ENCODE measurements at places on chromosomes 1 and 21.

GRCh38 chr21:20010691-20011200 lies 987.5 kb upstream of the NCAM2 start:
- DNase-seq: no peak

DNA sequence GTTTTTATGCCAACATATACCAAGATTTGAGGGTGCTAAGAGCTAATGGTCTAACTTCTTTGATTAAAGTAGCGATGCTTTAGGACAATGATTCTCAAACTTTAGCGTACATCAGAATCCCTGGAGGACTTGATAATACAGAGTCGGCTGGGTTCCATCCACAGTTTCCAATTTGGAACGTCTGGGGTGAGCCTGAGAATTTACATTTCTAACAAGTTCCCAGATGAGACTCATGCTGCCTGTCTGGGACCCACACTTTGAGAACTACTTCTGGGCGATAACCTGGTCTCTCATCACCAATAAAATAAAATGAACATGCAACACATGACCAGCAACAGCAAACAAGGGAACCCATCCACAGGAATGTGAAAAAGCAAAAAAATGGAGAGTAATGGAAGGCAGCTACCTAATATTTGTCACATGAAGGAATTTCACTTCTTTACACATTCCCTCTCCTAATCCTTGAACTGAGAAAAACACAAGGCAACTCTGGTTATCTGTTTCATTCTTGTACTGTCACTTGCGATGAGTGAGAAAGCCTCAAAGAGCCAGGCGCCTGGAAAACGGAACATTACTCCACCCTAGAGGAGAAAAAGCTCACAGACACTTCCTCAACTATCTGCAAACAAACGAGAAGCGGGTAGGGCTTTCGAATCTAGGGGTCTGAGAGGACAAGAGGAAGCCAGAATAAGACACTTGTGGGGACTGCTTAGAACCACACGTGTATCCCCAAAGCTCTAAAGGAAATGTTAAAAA lies 14.0 kb downstream of the HSF2BP start:
- DNase-seq: no peak

- no peak for DNase-seq
Observed at GRCh38 chr1:175514387-175514953, 228.9 kb downstream of the TNR start.

- DNase-seq: no peak
Observed at GRCh38 chr1:150080784-150081183, 13.2 kb downstream of the VPS45 start.

DNA sequence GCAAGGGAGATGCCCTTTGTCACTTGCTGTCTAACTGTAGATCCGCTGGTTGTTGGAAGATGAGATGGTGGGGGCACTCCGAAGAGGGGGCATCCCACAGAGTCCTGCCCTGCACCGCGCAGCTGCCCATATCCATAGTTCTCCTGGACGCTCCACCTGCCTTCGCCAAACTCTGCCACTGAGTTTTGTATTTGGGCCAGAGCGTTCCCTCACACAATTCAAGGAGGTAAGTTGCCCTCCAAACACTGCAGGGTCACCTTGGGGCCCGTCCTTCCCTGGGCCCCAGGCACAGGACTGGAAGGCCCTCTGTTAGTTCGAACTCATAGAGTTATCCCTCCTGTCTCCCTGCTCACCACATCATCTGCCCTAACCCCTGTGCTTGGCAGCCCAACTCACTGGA lies 22.1 kb downstream of the HYI start:
- no peak for DNase-seq

GRCh38 chr1:91548376-91549040 lies 47.9 kb downstream of the CDC7 start:
- DNase-seq: no peak

DNA sequence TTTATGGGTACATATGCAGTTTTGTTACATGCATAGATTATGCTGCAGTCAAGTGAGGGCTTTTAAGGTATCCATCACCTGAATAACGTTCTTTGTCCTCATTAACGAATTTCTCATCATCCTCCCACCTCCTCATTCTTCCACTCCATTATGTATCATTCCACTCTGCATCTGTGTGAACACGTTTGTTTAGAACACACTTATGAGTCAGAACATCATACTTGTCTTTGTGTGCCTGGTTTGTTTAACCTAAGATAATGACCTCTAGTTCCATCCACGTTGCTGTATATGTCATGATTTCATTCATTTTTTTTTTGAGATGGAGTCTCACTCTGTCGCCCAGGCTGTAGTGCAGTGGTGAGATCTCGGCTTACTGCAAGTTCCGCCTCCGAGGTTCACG lies 6.7 kb upstream of the MPC2 start:
- no peak for DNase-seq

- DNase-seq: no peak
Observed at GRCh38 chr1:101613546-101613945, 376.7 kb downstream of the S1PR1 start.

GRCh38 chr1:57485643-57486042 lies 61.8 kb upstream of the DAB1 start:
- no peak for DNase-seq

- no peak for DNase-seq
Observed at GRCh38 chr21:15676935-15677334, 52.8 kb upstream of the USP25 start.

GRCh38 chr1:204344665-204345355 lies 14.9 kb downstream of the PLEKHA6 start:
- no peak for DNase-seq

DNA sequence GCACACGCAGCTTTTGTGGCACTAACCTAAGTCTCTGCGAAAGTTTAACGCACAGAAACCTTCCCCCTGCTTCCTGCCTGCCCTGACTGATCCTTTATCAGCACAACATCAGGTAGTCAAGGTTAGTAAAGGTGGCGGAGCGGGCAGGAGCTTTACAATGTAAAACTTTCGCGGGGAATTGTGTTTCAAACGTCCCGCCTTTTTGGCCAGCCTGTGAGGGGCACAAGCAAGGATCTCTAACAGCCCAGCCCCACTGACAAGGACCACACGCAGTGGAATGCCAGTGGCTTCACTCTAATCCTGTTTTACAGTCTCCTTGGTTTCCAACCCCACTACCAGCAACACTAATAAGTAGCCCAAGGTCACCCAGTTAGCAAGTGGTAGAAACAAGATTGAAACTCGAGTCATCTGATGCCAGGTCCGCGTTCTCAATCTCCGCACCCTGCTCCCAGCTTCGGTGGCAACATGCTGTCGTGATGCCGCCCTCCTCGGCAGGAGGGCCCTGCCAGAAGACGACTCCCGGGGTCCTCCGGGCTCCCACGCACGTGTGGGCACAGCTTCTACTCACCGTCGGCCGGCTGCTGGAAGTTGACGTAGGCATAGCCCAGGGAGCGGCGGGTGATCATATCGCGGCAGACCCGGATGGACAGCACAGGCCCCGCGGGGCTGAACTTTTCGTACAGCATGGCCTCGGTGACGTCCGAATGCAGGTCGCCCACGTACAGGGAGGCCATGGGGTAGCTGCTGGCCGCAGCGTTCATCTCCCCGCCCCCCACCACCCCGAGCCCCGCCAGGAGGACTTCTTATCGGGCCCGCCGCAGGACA lies 1.2 kb downstream of the PABPC4 start:
- peak; percentile 18 for DNase-seq

- DNase-seq: no peak
Observed at GRCh38 chr1:111127923-111128643, 11.8 kb downstream of the DRAM2 start.

- DNase-seq: no peak
Observed at GRCh38 chr1:219990782-219991510, 55.4 kb downstream of the EPRS1 start.

DNA sequence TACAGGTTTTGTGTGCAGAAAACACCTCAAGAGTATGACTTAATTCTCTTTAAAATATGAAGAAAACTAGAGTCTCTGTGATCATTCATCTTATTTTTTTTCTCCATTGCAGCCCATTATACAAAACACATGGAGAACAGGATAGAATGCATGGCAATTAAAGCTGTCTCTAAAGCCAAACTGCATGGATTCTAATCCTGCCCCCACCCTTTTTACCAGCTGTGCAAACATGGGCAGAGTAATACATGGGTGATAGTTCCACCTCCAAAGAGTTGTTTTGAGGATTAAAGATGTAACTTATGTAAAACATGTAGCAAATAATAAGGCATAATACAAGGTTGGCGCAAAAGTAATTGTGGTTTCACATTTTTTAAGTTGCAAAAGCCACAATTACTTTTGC lies 114.4 kb downstream of the CLEC20A start:
- no peak for DNase-seq

- DNase-seq: no peak
Observed at GRCh38 chr1:233439721-233440120, 112.2 kb downstream of the MAP3K21 start.

DNA sequence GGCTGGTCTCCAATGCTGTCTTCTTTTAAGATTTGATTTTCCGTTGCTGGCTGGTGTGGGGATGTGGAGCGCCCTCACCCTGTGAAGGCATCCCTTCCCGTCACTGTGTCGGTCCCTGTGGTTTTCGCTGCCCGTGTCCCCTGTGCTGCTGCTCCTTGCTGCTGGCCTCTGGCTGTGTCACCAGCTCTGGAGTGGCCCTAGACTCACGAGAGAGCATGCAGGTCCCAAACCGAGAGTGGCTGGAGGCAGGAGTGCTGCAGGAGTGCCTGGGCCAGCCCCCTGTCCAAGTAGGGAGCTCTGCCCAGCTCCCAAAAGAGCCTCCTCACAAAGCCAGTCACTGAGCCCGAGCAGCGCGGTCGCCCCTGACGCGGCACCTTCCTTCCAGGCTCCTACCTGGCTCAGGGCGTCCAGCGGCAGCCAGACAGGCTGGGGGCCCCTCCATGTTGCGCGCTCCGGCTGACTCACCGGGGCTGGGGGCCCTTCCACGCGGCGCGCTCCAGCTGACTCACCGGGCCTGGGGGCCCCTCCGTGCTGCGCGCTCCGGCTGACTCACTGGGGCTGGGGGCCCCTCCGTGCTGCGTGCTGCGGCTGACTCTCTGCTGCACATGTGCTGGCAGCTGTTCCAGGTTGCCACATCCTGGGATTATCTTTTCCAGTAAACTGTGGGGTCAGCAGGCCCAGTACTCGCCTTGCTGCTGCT lies 106.7 kb upstream of the COL6A1 start:
- peak; percentile 88 for DNase-seq

DNA sequence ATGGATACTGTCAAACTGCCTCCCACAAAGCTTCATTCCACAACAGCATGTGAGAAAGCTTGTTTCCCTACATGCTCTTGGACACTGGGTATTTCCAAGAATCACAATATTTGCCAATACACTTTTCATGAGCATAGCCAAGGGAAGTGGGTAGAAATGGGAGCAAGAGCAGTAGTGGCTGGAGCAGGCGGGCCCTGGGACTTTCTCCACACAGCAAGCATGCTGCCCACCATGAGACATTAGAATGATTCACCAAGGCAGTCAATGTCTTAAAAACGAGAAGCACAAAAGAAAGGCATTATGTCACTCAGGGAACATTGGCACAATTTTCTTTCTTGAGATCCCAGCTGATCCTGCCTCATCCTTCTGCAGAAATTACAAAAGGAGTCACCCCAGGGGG lies 371.6 kb upstream of the RUNX1 start:
- no peak for DNase-seq

- no peak for DNase-seq
Observed at GRCh38 chr1:201528631-201529252, 10.2 kb upstream of the NAV1 start.

GRCh38 chr21:35509001-35509704 lies 460.1 kb upstream of the RUNX1 start:
- DNase-seq: no peak

DNA sequence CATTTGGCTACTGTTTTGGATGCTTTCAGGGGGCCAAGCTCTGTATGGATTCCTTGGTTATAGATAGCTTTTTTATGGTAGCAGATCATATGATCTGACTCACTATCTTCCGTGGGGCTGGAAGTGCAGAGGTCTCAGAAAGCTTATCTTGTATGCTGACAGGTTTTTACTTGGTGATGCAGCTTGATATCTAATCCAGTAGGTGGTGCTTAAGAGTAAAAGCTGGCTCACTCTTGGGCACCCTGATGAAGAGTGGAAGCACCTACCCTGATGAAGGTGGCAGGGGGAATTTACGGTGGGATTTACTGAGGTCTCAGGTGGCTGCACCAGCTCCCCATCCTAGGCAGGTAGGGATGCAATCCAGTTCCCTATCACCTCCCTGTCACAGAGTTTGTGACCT lies 151.2 kb downstream of the PTBP2 start:
- no peak for DNase-seq

GRCh38 chr1:231431665-231432415 lies 9.8 kb upstream of the EGLN1 start:
- no peak for DNase-seq

GRCh38 chr1:226492426-226493137 lies 56.0 kb upstream of the STUM start:
- no peak for DNase-seq

- no peak for DNase-seq
Observed at GRCh38 chr21:18030248-18030647, 211.1 kb upstream of the C21orf91 start.

GRCh38 chr21:42337830-42338728 lies 12.7 kb downstream of the TFF2 start:
- no peak for DNase-seq

- no peak for DNase-seq
Observed at GRCh38 chr1:72693376-72693775, 411.0 kb upstream of the NEGR1 start.

DNA sequence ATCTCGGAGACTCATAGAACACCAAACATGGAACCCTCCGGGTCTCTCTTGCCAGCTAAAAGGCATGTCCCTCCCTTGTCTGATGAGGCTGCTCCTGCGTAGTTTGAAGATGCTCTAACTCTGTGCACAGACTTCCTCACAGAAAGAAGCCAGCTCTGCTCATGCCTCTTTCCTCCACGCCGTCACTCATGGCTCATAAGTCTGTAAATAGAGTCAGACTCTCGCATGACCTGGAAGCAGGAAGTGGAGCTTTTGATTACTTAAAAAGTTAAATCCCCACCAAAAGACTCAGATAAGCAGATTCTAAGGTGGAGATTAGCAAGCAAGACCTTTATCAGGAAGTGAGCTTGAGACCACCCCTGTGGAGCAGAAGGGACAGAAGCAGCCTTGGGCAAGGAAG lies 171.6 kb downstream of the TRIM33 start:
- no peak for DNase-seq

DNA sequence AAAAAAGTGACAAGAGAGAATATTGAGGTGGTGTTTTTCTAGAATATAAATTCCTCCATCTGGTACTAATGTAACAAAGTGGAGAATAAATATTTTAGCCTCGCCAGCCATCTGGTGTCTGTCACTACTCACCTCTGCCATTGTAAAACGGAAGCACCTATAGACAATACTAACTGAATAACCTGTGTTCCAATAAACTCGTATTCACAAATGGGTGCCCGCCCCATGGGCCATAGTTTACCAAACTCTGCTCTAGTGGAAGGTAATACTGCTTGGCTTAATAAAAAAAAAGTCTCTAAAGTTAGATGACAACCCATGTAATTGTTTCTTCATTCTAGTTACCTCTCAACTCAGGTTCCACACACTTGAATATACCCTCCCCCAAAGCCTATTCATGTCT lies 8.1 kb downstream of the MIS18A start:
- DNase-seq: no peak

All from T1000 (cell line).